ENCODE measurements at places on chromosomes 3 and 15.

DNA sequence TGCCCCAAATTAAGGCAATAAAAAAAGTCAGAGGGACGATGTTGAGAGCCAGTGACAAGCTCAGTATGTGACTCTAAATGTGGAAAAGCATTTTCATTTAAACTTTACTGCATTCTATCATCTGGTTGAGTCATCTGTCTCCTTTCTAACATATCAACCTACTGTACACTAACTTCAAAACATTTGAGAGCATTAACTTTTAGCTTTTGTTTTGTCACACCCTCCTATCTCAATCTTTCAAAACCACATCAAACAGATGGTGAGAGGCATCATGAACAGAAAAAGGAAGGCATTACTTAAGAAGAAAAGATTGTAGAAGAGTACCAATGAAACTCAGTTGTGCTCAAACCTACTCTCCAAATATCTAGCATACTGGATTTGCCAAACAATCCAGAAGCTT lies 4.8 kb downstream of the LRRC58 start:
- no peak for DNase-seq

GRCh38 chr3:131233900-131234668 lies 147.5 kb upstream of the NUDT16 start:
- peak; percentile 47 for DNase-seq

DNA sequence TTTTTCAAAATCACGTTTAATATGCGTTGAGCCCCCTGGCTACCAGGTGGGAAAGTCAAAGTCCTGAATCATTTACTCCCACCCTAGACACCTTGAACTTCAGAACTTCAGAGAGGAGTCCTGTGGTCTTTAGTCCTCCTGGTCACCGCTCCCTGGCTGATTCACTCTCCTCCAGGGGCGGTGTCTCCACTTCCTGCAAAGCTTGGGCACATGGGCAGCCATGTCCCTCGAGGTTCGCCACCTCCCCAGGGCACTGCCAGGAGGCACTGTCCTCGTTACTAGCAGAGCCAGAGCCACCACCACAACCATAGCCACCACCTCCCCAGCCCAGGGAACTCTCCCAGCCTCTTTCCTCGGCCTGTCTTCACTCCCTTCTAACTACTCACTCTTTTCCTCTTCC lies 31.0 kb downstream of the LOXL1 start:
- DNase-seq: peak; percentile 43

DNA sequence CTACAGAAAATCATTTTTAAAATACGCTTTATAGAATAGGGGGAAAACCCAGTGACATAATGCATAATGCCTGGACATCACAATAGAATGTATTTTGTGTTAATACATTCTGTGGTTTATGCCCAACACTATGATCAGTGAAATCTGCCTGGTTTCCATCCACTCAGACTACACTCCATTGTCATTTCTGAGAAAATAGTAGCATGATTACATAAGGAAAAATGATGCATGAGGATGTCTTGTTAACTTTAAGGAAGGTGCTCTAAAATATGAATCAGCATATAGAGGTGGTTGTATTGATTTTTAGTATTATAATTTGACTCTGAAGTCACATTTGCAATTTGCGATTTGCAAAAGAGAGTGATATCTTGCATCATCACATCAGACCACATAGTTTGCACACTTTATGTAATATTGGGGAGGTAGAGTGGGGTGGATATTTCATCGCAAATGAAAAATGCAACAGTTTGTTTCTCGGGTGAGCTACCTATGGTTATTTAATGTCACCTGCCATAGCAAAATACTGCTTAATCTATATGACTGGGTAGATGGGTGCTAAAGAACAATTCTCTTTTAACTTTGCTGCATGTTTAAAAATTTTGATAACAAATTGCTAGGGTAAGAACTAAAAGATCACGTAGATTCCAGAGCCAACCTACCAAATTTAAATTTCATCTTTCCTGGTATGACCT lies 403.9 kb downstream of the IL5RA start:
- no peak for DNase-seq

DNA sequence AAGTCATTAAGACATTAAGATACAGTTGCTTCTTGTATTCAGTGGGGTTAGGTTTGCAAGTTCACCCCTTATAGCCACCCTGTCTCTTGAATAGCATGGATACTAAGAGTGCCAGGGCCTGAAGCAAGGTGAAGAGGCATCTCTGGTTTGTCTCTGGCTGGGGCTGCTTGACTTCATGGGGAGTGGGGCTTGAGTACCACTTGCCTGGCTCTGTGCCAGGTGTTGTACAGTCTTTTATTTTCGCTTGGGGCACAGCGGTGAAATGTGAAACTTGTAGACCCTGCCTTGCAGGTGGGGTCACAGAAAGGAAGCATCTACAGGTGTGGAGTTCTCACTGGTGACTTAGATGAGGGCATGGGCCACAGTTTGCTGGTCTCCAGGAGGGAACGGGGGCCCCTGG lies 152.1 kb downstream of the PDE8A start:
- DNase-seq: no peak

DNA sequence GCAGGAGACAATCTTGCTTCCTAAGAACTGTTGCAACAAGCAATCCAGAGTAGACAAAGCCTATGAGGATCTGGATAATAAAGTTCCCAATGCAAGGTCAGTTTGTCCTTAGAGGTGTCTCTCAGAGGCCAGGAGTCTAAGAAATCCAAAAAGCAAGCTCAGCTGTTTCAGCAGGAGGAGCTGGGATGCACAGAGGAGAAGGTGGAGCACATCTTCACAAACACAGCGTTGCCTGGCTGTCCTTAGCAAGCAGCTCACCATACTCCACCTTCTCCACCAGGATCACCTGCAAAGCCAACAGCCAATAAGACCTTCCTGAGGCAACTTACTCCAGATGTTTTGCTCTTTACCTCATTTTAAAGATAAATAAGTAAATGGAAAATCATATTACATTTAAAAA lies 365 bp downstream of the ZBED2 start:
- no peak for DNase-seq

DNA sequence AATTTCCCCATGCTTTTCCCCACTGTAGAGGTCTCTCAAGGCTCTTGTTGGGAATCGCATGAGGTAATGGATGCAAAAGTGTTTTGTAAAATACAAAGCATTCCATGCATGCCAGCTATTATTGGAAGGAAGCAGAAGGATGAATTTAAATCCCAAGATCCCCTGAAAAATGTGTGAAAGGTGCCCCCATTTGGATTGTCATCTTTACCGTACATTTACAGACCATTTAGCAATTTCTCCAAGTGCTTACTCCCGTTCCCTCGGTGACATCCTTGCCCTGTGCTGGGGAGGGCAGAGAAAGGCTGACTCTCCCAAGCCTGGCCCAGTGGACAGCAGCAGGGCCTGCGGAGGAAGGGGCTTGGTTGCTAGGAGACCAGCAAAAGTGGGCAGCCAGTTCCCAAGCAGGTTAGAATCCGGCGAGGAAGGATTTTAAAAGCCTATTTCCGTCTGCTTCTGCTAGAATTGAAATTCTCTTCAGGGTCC lies 31.1 kb upstream of the NEO1 start:
- DNase-seq: no peak

DNA sequence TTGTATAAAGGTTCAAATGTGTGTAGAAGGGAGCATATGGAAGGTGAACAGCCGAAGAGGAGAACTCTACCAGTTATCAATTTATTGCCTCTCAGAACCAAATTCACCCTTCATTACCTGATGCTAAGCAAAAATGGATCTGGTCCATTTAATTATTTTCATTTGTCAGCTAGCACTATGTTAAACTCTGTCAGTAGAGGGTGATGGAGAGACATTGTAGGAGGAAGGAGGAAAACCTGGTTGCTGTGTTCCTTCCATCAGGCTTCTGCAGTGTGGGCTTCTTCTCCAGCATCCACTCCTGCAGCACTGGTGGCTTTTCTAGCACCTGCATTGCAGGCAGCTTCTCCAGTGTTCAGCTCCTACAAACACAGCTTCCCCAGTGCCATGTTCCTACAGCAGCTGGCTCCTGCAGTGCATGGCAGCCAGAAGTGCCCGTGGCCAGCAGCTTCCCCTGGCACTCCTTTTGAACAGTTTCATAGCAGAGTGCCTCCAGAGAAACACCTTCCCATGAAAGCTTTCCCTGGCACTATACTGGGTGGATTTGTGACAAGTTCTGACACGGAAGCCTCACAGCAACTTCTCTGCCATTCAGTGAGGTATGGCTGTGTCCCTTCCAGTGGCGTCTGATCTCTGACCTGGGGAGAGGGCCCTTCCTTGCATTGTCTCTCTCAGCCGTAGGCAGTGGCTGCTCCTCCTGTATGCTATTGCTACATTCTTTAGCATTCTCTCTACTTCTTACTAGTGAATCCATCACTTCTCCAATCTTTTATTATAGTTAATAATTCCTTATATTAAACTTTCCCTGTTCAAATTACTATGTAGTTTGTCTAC lies 14.6 kb upstream of the IL17RD start:
- DNase-seq: no peak

GRCh38 chr15:33234020-33234461 lies 39.5 kb upstream of the FMN1 start:
- no peak for DNase-seq

DNA sequence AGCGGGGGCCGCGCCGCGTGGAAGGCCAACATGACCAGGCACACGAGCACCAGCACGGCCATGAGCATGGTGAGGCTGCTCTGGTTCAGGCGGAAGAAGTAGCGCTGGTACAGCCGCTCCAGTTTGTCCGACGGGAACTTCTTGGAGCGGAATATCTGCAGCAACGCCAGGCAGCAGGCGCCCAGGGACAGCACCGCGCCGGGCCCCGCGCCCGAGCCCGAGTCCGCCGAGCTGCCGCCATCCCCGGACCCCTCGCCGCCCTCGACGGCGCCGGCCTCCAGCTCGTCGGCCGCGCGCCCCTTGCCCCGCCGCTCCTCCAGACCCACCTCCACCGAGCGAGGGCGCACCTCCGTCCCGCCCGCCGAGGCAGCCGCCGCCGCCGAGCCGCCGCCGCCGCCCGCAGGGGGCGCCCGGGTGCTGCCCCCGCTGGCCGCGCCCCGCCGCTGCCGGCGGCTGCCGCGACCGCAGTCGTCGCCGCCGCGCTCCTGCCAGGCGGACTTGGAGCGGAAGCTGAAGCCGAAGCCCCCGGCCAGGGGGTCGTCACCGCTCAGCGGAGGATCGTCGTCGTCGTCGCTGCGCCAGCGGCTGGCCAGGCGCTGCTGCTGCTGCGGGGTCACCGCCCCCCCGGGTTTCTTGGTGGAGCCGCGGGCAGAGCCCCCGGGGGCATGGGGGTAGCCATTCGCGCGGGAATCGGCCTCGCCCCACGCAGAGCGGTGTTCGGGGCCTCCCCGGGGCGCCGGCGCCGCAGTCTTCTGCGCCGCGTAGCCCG lies 957 bp downstream of the ADCY5 start:
- DNase-seq: no peak

DNA sequence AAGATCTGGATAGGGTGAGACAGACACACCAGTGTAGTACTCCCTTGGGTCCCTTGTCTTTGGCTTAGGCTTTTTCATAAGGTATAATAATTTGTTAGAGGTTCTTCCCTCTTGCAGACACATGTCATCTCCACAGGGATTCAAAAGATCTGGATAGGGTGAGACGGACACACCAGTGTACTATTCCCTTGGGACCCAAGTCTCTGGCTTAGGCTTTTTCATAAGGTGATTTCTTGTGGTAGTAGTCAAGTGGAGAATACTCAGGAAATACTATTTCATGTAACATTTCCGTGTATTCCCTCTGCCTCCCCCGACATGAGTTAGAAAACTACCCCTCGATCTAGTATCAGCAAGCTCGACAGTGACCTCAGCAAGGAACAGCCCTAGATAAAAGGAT lies 954 bp upstream of the MAPKBP1 start:
- DNase-seq: no peak

Data from right forelimb (tissue), 1 donor.